Astrocyte of the cerebellum (primary cell): ENCODE measurements at places on chromosomes 5 and 9.
A peak's percentile ranks its signal among the peaks of the same experiment; 100 is the strongest.

DNA sequence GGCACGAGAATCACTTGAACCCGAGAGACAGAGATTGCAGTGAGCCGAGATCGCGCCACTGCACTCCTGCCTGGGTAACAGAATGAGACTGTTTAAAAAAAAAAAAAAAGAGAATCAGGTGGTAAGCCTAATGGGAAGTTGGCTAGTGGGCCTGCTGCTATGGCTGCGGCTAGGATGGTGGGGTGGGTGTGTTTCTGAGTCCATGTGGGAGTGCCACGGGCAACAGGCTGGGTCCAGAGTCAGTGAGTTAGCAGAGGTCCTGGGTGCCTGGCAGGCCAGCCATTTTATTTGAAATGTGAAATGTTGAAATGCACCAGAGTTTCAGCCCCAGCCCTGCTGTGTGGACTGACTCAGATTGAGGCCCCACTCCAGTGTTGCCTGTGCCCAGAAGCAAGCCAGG lies 37.8 kb downstream of the JADE2 start:
- DNase-seq, result no peak

DNA sequence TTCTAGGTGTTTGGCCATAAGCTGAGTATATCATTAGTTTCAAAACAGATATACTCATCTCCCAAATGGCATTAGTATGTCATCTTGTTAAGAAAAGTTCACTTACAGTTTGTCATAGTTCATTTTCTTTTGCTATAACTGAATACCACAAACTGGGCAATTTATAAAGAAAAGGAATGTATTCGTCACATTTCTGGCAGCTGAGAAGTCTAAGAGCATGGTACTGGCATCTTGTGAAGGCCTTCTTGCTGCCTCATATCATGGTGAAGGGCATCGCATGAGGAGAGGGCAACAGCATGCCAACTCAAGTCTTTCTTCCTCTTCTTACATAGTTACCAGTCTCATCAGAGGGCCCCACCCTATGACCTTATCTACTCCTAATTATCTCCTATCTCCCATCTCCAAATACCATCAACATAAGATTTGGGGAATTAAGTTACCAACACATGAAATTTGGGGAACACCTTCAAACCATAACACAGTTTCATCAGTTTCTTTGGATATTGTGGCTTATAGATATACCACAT lies 20.4 kb upstream of the ITGA1 start:
- DNase-seq, result no peak

DNA sequence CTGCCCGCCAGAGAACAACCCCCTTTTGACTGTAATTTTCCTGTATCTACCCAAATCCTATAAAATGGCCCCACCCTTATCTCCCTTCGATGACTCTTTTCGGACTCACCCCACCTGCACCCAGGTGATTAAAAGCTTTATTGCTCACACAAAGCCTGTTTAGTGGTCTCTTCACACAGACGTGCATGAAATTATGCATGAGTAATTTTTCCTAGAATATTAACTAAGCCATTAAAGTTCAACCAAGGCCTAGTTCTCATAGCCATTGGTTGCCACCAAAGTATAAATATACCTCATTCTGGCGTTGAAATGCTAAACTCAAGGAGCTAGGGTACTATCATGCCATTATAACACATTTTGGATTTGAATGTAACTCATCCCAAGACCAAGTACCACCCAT lies 243.9 kb downstream of the ZNF608 start:
- DNase-seq, result no peak

DNA sequence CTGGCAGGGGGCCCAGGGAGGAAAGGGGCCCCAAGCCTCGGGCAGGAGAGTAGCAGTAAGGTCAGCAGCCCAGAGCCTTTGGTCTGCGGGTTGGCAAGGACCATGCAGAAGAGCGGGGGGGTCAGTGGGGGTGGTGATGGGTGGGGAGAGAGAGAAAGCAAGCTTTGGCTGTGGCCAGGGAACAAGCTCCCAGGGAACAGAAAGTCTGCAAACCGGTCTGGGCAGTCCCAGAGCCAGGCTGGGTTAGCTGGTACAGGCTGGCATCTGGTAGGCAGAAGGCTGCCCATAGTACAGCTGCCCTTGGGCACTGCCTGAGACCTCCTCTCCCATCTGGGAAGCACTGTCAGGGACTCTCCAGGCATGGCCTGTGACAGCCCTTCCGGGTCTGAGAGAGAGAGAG lies 10.5 kb upstream of the EPB41L4B start:
- DNase-seq, result no peak

DNA sequence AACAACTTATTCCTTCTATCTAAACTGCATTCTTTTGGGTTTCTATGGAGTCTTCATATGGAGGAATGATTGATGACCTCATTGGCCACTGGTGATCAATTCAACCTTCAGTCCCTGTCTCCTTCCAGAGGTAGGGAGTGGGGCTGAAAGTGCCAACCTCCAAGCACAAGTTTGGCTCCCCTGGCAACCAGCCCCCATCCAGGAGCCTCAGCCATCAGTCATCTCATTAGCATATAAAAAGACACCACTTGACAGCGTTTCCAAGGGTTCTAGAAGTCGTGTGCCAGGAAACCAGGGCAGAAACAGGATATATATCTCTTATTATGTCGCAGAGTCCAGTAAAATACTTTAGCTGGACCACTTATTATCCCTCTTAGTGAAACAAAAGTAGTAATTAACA lies 9.8 kb downstream of the SLC31A2 start:
- no peak for DNase-seq

GRCh38 chr5:172839669-172840431 lies 5.8 kb downstream of the ERGIC1 start:
- DNase-seq, result no peak

DNA sequence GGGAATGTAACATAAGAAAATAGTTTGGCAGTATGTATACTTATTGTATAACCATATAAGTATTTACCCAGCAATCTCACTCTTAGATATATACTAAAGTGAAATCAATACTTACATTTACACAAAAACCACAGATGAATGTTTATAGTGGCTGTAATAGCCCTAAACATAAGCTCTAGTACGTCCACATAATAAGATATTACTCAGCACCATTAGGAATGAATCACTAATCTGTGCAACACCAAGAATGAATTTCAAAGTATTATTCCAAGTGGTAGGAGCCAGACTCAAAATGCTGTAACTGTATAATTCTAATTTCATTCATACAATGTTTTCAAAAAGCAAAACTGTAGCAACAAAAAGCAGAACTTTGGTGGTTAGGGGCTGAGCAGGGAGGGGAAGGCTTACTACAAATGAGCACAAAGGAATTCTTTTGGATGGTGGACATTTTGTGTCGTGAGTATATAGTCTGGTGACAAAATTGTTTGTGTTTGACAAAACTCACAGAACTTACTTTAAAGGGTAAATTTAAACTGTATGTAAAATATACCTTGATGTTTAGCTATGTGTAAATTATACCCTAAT lies 11.9 kb upstream of the C5orf46 start:
- no peak for DNase-seq

DNA sequence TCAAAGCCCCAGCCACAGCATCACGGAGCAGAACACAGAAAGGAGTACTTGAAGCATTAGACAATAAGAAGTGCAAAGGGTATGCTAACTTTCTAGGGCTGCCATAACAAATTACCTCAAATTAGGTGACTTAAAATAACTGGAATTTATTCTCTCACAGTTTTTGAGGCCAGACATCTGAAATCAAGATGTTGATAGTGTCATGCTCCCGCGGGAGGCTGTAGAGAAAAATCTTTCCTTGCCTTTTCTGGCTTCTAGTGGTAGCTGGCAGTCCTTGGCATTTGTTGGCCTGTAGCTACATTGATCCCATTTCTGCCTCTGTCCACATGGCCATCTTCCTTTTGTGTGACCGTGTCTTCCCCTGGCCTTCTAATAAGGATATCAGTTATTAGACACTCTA lies 51.9 kb upstream of the SPDL1 start:
- no peak for DNase-seq

- no peak for DNase-seq
Observed at GRCh38 chr5:37661227-37661920, 178.5 kb downstream of the GDNF start.

- DNase-seq, result no peak
Observed at GRCh38 chr5:168234133-168234532, 57.3 kb upstream of the WWC1 start.

GRCh38 chr9:135029871-135030565 lies 57.5 kb upstream of the OLFM1 start:
- DNase-seq, result no peak

GRCh38 chr9:19133549-19134345 lies 6.5 kb upstream of the PLIN2 start:
- DNase-seq, result no peak

DNA sequence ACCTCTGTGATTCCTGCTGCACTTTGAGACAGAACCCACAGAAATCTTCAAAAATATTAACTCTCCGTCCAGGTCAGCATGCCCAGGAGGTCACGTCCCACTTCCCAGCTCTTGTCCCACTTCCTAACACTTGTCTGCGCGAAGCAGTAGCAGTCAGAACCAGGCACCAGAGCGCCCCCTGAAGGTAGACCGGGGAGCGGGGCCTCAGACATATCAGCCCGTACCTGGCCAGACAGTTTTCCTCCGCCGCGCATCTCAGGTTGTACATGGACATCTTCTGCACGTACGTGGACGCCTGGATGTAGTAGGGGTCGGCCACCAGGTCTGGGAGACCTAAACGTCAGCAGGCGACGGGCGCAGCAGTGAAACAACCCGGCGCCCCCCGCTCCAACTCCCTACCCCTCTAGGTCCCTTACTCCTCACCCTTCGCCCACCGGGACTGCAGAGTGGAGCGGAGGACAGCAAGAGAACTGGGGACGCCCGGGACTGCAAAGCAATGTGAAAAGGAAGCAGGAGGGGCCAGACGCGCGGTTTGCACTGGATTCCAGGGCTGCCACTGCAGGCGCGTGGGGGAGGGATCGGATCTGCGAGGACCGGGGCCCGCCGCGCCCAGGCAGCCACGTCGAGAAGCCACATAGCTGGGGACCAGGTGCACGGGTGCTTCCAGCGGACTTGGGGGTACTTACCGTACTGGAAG lies 1.2 kb downstream of the LOX start:
- peak; percentile 68 for DNase-seq

- no peak for DNase-seq
Observed at GRCh38 chr5:104431981-104432380, 869.4 kb upstream of the NUDT12 start.

DNA sequence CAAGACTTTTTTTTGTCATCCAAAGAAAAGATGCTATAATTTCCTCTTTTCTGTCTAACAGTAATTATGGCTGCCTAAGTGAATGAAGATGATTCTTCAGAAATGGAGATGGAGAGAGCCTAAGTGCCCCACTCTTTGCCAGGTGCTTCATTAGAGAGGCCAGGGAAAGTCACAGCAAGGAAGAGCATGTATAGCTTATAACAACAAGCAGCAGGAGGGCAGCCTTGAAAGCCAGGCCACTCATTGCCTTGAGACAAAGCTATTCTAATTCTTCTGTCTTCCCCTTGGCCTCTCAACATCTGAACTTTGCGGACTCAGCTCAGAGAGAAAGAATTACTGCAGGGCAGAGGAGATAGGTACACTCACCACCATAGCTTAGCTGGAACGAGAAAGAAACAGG lies 112.0 kb upstream of the ZNF366 start:
- no peak for DNase-seq

DNA sequence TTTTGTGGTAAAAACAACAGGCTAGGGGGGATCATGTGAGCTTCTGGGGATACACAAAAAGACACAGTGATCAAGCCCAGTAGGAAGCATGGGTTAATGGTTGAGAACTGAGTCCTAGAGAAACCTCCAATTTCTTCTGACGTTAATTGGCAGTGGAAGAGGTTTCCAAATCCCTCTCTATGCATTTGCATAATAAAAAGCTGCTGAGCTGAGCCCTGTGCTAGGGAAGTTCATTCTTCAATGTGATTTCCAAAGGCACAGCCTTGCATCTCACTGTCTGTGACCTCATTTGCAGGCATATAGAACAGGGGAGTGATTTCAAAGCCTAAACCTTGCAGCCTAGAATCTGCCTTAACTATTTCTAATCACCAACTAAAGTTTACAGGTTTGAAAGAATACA lies 812 bp downstream of the DNAH5 start:
- no peak for DNase-seq

DNA sequence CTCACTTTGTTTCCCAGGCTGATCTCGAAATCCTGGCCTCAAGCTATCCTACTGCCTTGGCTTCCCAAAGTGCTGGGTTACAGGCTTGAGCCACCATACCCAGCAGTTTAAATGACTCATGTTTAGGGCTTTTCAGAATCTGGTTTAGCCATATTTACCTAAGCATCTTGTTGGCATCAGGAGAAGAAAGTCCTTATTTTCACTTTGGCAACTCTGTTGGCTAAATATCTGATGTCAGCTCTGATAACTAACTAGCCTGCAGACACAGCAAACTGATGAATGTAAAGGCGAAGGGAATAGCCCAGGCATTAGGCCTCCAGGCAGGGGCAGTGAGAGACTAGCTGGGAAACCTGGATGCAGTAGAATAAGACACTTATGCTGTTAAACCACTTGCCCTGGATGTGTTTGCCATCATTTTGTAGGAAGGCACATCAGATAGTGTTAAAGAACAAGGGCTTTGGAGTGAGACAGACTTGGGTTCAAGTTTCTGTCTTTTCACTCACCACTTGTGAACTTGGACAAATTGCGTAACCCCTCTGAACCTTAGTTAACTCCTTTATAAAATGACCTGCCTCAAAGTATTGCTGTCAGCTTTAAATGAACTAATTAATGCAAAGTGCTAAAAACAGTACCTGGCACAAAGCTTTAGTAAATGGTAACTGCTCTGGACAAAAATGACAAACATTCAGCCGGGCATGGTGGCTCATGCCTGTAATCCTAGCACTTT lies 34.7 kb upstream of the GARNL3 start:
- DNase-seq, result no peak

DNA sequence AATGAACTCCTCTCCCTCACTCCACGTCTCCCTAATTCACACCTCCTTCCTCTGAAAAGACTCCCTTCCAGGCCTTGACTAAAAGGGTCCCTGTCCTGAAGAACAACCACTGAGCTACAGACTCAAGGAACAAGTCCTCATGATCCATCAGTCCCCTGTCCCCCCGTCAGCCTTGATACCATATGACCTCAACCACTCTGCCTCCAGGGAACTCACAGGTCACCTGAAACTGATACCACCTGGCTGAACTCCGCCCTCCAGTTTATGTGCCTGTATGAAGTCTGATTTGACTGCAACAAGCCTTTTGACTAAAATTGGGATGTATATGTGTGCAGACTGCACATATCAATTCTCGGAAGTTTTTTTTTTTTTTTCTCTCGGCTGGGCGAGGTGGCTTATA lies 88.7 kb downstream of the UGCG start:
- DNase-seq, result no peak

GRCh38 chr9:36423206-36423605 lies 23.1 kb upstream of the RNF38 start:
- no peak for DNase-seq

- DNase-seq, result peak; percentile 40
Observed at GRCh38 chr5:72633649-72634048, 126.4 kb upstream of the ZNF366 start.

DNA sequence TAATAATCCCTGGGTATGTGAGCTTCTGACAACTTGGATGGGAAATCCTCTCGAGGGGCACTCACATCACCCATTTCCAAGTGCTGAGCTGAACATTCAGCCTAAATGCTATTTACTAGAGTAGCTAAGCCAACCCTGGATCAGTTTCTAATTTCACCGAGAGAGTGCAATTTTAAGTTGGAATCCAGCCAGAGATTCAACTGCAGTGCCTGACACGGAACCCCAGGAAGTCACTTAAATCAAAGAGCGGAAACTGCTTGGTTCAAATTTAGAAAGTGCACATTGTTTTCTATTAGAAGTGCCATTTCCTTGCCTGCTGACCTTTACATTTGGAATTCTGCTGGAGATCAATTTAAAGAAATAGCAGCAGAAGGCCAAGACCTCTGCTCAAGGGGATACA lies 8.8 kb downstream of the SPRY4 start:
- no peak for DNase-seq

GRCh38 chr9:131416509-131416908 lies 22.6 kb downstream of the PRRC2B start:
- DNase-seq, result no peak

- no peak for DNase-seq
Observed at GRCh38 chr9:26524267-26524666, 368.3 kb downstream of the CAAP1 start.
